CD14-positive monocyte (primary cell): ENCODE measurements at places on chromosomes 4 and X. TPM values are rescaled to one million over a fixed set of nuclear protein-coding genes. Genes with fewer than 3 reads are reported as not detected.

DNA sequence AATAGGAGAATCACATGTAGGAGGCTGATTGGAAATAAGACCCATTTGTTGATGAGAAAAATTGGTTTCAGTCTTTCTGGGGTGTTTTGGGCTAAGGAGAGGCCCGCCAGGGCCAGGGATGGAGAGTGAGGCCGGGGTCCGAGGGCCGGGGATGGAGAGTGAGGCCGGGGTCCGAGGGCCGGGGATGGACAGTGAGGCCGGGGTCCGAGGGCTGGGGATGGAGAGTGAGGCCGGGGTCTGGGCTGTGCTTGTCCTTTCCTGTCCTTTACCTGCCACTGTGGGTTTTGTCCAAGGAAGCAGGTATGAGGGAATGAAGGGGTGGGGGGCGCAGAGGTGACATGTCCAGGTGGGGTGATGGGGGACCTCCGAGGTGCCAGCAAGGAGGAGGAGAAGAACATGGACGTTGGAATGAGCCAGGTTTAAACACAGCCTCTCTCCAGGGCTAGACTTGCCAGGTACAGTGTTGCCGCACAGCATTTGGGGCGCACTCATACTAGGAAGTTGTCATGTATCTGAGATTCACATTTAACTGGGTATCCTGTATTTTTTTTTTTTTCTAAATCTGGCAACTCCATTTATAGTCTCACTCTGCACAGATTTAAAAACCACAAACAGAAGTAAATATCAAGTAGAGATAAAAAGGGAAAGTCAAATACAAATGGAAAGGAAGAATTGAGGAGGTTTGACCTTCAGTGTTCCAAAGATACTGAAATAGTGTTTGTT, 8.8 kb downstream of the RGS12 start:
- no peaks in the 10 kb centered on the region for H3K27me3 ChIP-seq
- H3K27ac ChIP-seq: no peak overlapping the region
- no peak for DNase-seq
- no peak overlapping the region for H3K4me3 ChIP-seq

GRCh38 chr4:150211016-150211415, 132.8 kb downstream of the DCLK2 start:
- H3K36me3 ChIP-seq: no peaks in the 10 kb centered on the region
- H3K4me3 ChIP-seq: no peak overlapping the region
- no peaks in the 10 kb centered on the region for H3K27me3 ChIP-seq
- DNase-seq: no peak
- H3K4me1 ChIP-seq: no peaks in the 10 kb centered on the region

STARD8 gene
- 1.7 TPM for polyA plus RNA-seq

GRCh38 chr4:2274320-2275043, 12.6 kb upstream of the MXD4 start:
- H3K36me3 ChIP-seq: no peaks in the 10 kb centered on the region
- DNase-seq: no peak

DNA sequence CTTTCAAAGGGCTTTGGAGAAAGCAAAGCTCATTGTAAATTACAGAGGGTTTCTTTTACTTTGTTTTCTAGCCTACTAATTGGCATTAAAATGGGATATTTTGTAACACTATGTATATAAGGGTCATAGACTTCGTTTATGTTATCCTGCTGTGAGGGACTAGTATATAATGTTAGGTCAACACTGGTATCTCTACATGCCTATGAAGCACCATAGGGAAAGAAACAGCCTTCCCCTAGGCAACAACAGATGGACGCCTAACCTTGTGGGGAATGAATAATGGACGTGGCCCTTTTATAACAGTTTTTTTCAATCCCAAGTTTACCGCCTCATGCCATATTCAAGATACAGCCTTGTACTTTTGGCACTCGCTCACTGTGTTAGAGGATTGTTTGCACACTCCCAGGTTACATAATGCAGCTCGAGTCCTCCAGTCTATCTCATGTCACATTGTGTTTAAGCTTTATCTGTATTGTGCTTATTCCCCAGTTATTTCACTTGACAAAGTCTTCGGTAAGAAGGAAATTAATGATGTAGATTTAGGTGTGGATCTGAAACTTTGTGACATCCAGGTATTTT, 711.0 kb downstream of the RPA4 start:
- no peak for DNase-seq
- no peaks in the 10 kb centered on the region for H3K27me3 ChIP-seq
- no peak overlapping the region for H3K4me3 ChIP-seq
- H3K4me1 ChIP-seq: no peaks in the 10 kb centered on the region

LRPAP1 gene
- polyA plus RNA-seq: 180 TPM

C4orf51 gene
- not detected for polyA plus RNA-seq

FHIP1A gene
- polyA plus RNA-seq: 0.01 and 0.03 TPM in 2 replicates

GRCh38 chr4:61996943-61997342, 796.8 kb downstream of the ADGRL3 start:
- H3K27ac ChIP-seq: no peak overlapping the region
- H3K4me1 ChIP-seq: no peaks in the 10 kb centered on the region
- no peak for DNase-seq
- H3K27me3 ChIP-seq: no peaks in the 10 kb centered on the region

DNA sequence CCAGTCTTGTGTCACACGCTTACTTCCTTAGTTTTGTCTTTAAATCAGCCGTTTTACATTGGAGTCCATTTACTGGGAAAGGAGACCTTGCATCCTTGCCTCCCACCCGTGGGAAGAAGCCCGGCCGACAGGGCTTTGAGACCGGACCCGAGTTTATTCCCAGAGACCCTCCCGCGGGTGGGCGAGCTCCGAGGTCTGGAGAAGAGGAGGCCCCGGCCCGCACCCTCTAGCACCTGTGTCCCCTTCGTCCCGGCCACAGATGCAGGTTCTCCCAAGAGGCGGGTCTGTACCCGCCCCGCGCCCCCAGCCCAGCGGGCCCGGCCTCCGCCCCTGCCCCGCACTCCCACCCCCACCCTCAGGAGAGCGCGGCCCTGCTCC, 3.8 kb upstream of the SLC26A1 start:
- DNase-seq: no peak
- H3K27ac ChIP-seq: no peak overlapping the region
- H3K4me1 ChIP-seq: peaks cover 4% of the 10 kb centered on the region
- H3K4me3 ChIP-seq: no peak overlapping the region

ARSD gene
- 19.7 TPM for polyA plus RNA-seq

PARM1 gene
- 0.13 and 0.27 TPM in 2 replicates for polyA plus RNA-seq

FAM9C gene
- not detected for polyA plus RNA-seq

- no peak overlapping the region for H3K4me3 ChIP-seq
- H3K27ac ChIP-seq: no peak overlapping the region
- DNase-seq: no peak
- no peaks in the 10 kb centered on the region for H3K36me3 ChIP-seq
- no peaks in the 10 kb centered on the region for H3K27me3 ChIP-seq
- no peaks in the 10 kb centered on the region for H3K4me1 ChIP-seq
These were observed 137.6 kb downstream of the TENM3 start for GRCh38 chr4:182380771-182381181.

GRCh38 chr4:138035781-138036258, 206.3 kb downstream of the SLC7A11 start:
- DNase-seq: peak; percentile 12
- H3K4me1 ChIP-seq: peaks cover 5% of the 10 kb centered on the region
- H3K27ac ChIP-seq: no peak overlapping the region
- H3K36me3 ChIP-seq: no peaks in the 10 kb centered on the region
- H3K27me3 ChIP-seq: peaks cover 2% of the 10 kb centered on the region
- no peak overlapping the region for H3K4me3 ChIP-seq

DNA sequence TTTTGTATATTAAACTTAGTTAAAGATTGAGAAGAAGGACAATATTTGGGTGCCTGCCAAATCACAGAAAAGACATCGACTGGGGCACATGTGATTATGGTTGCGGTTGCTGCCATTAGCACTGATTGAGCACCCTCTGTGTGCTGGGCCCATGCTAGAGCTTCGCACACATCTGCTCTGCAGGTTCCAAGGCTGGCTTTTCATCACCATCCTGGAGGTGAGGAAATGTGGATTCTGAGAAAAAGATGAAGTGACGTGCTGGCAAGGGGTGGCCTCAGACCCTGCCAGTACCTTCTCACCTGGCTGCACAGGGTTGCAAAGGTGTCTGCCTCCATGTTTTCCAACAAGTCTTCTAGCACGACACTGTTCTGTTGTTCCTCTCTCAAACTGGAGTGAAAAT, 134.0 kb downstream of the EVC2 start:
- no peaks in the 10 kb centered on the region for H3K27me3 ChIP-seq
- H3K4me3 ChIP-seq: no peak overlapping the region
- H3K27ac ChIP-seq: no peak overlapping the region
- no peak for DNase-seq

NUDT11 gene
- polyA plus RNA-seq: 0.07 TPM

RTL9 gene
- not detected for polyA plus RNA-seq

PCDH11X gene
- not detected for polyA plus RNA-seq

GRCh38 chrX:46912603-46913491, 626 bp downstream of the JADE3 start:
- H3K36me3 ChIP-seq: no peaks in the 10 kb centered on the region
- H3K27ac ChIP-seq: no peak overlapping the region
- no peaks in the 10 kb centered on the region for H3K27me3 ChIP-seq
- H3K4me3 ChIP-seq: peak overlapping the region; percentile 45
- peaks cover 8% of the 10 kb centered on the region for H3K4me1 ChIP-seq
- no peak for DNase-seq

SSX3 gene
- not detected for polyA plus RNA-seq

DNA sequence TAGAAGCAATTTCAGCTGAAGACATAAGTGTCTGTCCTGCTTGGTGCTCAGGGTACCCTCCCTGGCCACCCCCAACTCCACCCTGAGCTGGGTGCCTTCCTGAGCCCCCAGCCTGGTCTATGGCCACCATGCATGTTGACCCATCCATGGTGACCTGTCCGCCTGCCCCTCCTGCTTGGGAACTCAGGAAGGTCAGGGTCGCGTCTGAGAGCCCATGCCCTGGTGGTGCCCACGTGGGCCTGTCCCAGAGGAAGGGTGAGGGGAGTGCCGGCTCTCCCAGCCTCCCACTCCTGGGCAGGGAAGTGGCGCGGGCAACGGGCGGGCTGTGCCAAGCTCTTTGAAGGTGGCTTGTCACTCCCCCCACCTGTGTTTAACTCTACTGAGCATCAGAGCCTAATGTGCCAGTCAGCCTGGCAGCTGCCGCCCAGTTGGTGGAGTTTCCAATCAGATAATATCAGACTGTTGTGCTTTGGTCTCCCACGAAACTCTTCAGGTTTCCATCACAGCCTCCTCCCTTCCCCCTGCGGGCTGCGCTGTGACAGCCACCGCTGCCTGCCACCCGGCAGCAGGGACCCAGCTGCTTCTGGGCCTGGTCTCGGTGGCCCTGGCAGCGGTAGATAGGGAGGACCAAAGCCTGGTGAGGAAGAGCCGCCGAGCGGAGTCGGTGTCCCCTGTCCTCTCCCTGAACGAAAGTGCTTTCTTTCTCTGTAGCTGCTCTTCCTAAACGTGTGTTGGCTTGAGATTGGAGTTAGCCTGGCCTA, 4.8 kb downstream of the SH3BP2 start:
- peaks cover 92% of the 10 kb centered on the region for H3K4me1 ChIP-seq
- H3K4me3 ChIP-seq: peak overlapping the region; percentile 86
- H3K36me3 ChIP-seq: peaks cover 19% of the 10 kb centered on the region

GLRB gene
- polyA plus RNA-seq: not detected

- no peak overlapping the region for H3K27ac ChIP-seq
- H3K4me3 ChIP-seq: no peak overlapping the region
- no peaks in the 10 kb centered on the region for H3K36me3 ChIP-seq
- DNase-seq: no peak
- H3K27me3 ChIP-seq: no peaks in the 10 kb centered on the region
These were observed 104.0 kb upstream of the BMP2K start for GRCh38 chr4:78671903-78672815.

- H3K27me3 ChIP-seq: no peaks in the 10 kb centered on the region
- H3K36me3 ChIP-seq: no peaks in the 10 kb centered on the region
- no peak for DNase-seq
These were observed 449.6 kb downstream of the FSTL5 start for GRCh38 chr4:161714022-161714751.

GRCh38 chr4:99655308-99656081, 2.1 kb downstream of the C4orf54 start:
- DNase-seq: no peak
- no peaks in the 10 kb centered on the region for H3K36me3 ChIP-seq
- no peaks in the 10 kb centered on the region for H3K4me1 ChIP-seq
- H3K27me3 ChIP-seq: no peaks in the 10 kb centered on the region
- H3K4me3 ChIP-seq: no peak overlapping the region

DNA sequence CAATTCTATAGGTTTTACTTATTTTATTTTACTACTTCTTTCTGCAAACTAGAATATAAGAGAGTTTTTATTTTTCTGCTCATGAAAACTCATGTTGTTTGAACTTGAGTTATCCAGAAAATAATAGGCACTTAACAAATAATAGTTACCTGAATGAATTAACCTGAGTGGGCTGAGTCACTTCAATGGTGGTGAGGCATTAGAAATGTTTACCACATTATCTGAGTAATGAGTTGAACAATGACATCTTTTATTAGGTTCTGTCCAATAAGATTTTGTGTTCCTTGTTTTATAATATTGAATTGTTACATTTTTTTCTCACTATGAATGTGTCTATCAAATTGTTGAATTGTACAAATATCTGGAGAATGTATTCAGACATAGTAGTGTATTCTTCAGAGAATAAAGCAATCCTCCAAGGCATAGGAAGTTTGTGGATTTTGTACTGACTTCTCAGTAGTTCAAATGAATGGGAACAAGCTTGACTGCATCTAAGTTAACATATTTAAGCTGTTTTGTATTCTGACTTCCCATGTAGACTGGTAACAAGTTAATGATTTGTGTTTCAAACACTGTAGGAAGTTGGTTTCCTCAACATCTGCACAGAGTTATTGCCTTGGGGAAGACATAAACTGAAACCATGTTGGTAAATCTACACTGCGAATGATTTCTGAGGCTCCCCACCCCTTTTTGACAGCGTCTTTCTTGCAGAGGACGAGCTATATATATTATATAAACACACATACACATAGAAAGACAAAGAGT, 1808.9 kb upstream of the TENM3 start:
- no peak for DNase-seq
- no peak overlapping the region for H3K27ac ChIP-seq
- no peaks in the 10 kb centered on the region for H3K27me3 ChIP-seq
- no peaks in the 10 kb centered on the region for H3K4me1 ChIP-seq

DNA sequence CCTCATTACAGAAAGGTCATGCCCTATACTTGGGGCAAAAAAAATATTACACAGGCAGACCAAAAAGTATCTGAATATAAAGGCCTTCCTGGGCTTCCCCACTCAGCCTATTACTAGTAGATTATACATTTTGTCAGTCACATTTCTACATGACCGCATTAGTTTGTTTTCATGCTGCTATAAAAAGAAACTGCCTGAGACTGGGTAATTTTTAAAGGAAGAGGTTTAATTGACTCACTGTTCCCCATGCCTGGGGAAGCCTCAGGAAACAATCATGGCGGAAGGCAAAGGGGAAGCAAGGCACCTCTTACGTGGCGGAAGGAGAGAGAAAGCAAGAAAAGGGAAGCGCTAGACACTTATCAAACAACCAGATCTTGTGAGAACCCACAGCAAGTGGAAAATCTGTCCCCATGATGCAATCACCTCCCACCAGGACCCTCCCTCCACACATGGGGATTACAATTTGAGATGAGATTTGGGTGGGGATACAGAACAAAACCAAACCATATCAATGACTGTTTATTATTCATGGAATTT, 1312.0 kb downstream of the PCDH7 start:
- no peak overlapping the region for H3K4me3 ChIP-seq
- peak; percentile 6 for DNase-seq
- no peaks in the 10 kb centered on the region for H3K4me1 ChIP-seq
- no peak overlapping the region for H3K27ac ChIP-seq

SYN1 gene
- 0.11 TPM for polyA plus RNA-seq

MAGEB10 gene
- not detected for polyA plus RNA-seq

GRCh38 chrX:66876776-66877175, 237.9 kb upstream of the EDA2R start:
- H3K36me3 ChIP-seq: no peaks in the 10 kb centered on the region
- H3K27ac ChIP-seq: no peak overlapping the region
- no peak for DNase-seq
- H3K4me1 ChIP-seq: no peaks in the 10 kb centered on the region
- H3K4me3 ChIP-seq: no peak overlapping the region
- no peaks in the 10 kb centered on the region for H3K27me3 ChIP-seq

GAK gene
- 88.7 and 124 TPM in 2 replicates for polyA plus RNA-seq
